ENCODE measurements at places on chromosomes 5 and 9. TPM values are rescaled to one million over a fixed set of nuclear protein-coding genes. Genes with fewer than 3 reads are reported as not detected.

- no peak for DNase-seq
These were observed 105.9 kb downstream of the RFX3 start for GRCh38 chr9:3419893-3420292.

- no peak for DNase-seq
These were observed 28.8 kb downstream of the ANXA6 start for GRCh38 chr5:151128817-151129216.

The OLFML2A gene
- total RNA-seq: 9.6 TPM

GRCh38 chr9:16039218-16039987, 486.6 kb downstream of the CCDC171 start:
- DNase-seq: no peak

The ENTPD2 gene
- total RNA-seq: not detected

GRCh38 chr5:34604119-34604675, 51.9 kb upstream of the RAI14 start:
- no peak for DNase-seq

DNA sequence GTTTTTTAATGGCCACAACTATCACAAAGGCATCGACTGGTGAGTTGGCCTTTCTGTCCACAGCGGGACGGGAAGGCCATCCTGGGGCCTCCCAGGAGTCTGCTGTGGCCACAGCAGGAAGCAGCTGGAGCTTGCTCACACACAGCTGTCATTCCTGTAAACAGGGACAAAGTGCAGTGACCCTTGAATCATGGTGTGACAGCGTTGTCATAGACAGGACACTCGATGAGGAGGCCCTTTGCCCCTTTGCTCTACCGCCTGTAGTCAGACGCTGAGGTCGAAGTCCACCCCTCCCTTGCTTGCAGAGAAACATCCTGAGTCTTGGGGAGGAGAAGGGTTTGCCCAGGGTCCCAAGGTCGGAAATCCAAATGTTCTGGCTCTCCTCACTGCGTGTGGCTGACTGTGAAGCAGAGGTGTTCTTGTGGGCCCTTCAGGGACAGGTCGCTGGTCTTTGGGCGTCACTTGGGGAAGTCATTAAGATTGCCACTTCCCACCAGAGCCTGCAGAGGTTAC, 35.1 kb downstream of the NDST1 start:
- DNase-seq: no peak

GRCh38 chr5:179127136-179128040, 67.2 kb downstream of the ZNF354C start:
- no peak for DNase-seq

The IFNK gene
- 2.4 TPM for total RNA-seq

The PCDHB7 gene
- total RNA-seq: 3.6 TPM

The ZNF474 gene
- total RNA-seq: 2.6 TPM

The MCIDAS gene
- not detected for total RNA-seq

GRCh38 chr9:136133191-136133958, 14.7 kb upstream of the TMEM250 start:
- DNase-seq: no peak

DNA sequence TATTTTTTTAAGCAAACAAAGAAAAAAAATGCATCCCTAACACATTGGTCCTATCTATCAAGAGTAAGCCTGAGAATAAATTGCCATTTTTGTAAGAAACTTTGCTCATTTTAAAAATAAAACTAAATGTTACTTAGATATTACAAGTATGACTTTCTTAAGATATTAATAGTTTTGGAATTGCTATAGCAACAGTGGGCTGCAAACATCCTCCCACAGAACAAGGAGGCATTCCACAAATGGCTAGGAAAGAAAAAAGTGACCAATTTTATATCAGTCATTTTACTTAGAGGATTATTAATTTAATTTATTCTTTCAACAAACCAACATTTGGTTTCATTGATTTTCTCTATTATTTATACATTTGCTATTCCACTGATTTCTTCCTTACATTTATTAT, 63.7 kb downstream of the LURAP1L start:
- peak; percentile 20 for DNase-seq

- no peak for DNase-seq
These were observed 3.4 kb downstream of the PRPF4 start for GRCh38 chr9:113278840-113279239.

- no peak for DNase-seq
These were observed 65.6 kb downstream of the RALGPS1 start for GRCh38 chr9:126980231-126980630.

The SPATA31C1 gene
- total RNA-seq: 1.2 TPM

DNA sequence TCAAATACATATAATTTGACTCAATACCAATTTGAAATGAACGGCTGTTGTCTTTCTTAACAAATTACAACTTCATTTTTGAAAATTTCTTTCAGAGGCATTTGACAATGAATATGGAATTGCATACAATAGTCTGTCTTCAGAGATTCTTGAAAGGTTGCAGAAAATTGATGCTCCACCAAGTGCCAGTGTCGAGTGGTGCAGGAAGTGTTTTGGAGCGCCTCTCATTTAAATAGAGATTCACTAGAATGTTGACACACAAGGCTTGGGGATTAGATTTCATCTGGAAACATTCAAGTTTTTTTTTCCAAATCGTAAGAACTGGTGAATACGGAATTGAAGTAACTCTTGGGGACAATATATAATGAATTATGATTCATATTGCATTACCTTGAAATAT, 8.1 kb downstream of the RPS6 start:
- no peak for DNase-seq

The NUTM2G gene
- total RNA-seq: 0.48 TPM

DNA sequence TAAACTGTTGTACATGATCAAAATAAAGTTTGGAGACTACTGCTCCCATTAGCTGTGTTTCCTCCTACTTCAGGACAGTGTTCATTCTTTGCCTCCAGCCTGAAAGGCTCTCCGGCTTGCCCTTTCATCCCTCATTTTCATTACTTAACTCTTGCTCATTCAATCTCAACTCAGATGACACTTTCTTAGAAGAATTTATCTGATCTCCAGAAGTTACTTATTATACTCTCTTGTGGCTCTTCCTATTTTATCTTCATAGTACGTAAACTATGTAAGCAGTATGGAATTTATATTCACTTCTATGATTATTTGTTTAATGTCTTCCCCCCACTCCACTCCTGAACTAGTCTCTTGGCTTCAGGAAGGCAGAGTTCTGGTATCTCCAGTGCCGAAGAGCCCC, 1737.9 kb upstream of the C9orf72 start:
- DNase-seq: no peak

DNA sequence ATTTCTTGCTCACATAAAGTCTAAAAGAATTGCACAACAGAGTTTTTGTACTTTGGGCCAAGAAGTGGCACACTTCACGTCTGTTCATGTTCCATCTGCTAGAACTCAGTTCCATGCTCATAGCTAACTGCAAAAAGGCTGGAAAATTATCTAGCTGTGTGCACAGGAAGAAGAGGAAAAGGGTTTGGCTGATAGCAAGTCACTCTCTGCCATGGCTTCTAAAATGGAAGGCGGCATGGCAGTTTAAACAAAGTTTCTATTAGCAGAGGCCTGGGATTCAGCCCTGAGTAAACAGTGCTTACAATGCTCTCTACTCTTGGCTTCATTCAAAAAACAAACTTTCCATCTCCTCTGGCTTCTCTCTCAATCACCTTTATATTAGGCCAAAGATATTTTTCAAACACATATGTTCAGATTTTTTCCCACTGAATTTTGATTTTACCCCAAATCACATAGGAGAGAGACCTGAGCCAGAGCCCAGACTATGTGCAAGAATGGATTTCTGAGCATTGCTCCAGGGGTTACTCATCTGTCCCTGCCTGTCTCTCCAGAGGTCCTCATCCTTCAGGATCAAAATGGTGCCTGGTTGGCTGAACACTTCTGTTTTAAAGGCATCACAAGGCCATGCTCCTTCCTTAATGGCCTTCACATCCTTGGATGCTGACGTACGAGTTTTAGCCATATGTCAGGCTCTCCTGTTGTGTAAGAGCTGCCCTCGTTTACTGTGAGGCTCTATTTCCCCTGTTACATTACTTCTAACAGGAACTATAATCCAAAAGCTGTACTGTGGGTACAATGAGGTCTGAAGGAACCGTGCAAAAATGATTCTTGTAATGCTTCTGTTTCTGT, 226.6 kb downstream of the SAXO1 start:
- DNase-seq: no peak
